ENCODE measurements at places on chromosomes 2 and 18.

DNA sequence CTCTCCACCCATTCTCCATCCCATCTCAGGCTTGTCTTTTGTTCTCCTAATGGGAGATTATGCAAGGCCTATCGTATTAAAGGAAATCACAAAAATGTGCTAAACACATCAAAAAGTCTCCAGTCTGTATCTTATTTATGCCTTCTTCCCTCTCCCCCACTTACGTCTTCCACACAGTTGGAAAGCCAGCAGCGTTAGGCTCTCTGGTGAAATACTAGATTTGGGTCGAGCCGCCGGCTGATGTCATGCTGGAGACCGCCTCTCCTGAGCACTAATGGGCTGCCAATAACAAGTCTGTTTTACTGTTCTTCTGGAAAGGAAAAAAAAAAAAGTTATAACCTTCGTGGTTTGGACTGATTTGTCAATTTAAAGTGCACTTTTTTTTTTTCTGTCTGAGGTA is 182.7 kb upstream of the SIX2 start:
- DNase-seq, result no peak

GRCh38 chr2:118012778-118013177 is 1.1 kb downstream of the CCDC93 start:
- DNase-seq, result no peak

GRCh38 chr2:241636182-241637017 is 558 bp downstream of the THAP4 start:
- no peak for DNase-seq

DNA sequence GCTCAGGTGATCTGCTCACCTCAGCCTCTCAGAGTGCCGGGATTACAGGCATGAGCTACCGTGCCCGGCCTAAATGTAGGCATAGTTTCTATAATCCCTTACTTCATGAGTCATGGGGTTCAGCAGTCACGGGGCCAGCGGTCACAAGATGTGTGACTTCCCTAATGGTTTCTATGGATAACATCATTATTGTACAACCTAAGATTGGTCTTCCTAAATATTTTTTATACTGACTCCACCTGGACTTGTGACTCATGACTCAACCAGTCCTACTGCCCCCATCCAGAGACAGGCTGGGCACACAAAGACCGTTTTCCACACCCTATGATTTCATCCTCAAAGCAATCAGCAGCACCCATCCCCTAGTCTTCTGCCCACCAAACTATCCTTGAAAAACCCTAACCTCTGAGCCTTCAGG is 15.9 kb downstream of the FAM210A start:
- DNase-seq, result no peak

GRCh38 chr2:124092651-124093050 is 67.6 kb downstream of the CNTNAP5 start:
- no peak for DNase-seq

GRCh38 chr2:9967053-9967775 is 15.7 kb downstream of the GRHL1 start:
- no peak for DNase-seq

DNA sequence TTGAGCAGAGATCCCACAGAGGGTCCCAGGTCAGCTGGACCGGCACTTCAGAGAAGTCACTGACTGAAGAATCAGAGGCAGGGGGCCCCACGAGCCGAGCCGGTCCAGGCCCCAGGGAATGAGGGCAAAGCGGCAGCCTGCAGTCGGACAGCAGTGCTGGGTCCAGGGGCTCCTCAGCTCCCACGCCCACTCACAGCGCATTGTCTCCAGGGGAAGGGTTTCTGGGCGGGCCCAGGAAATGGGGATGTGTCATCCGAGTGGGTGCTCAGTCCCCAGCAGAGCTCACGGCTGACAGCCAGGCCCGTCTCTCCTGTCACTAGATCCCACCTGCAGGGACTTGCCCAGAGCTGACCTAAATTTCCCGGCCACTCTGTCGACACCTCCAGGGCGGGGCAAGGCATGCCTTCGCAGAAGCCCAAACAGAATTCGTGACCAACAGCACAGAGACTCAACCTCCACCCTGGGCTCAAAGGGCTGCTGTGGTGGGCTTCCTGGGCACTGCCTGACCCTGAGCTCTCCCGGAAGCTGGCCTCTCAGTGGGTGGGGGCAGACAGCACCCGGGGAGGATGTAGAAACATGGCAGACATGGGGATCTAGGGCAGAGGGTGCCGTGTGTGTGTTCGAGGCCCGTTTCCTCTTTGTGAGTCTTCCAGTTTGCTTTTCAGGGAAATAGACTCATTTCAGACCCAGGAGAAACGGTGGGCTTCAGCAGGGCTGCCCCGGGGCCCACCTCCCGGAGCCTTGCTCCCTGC is 42.1 kb upstream of the TAF1B start:
- DNase-seq, result no peak

GRCh38 chr2:176546550-176546949 is 277.3 kb downstream of the MTX2 start:
- no peak for DNase-seq

DNA sequence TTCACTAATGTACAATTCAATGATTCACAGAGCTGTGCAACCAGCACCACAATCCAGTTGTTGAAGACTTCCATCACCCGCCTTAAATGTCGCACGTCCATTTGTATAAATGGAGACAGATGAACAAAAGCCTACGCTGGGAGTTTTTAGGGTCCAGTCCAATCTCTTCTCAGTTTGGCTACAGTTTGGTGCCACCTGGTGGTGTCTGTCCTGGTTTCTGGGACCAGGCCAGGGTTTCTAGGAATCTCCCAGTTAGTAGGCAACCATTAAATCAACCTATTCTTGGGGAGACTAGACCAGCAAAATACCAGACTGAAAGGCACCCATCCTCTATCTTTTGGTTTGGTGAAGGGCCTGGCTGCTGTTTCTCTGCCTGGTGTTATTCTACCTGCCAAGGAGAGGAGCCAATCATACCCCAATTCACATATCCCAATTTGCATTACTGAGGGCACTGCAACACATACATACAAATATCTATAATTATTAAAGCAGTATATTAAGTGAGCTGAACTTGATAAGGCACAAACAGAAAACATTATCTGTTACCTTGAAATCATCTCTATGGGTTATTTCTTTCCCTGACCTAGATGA is 3.2 kb upstream of the DDX1 start:
- DNase-seq, result peak; percentile 78

DNA sequence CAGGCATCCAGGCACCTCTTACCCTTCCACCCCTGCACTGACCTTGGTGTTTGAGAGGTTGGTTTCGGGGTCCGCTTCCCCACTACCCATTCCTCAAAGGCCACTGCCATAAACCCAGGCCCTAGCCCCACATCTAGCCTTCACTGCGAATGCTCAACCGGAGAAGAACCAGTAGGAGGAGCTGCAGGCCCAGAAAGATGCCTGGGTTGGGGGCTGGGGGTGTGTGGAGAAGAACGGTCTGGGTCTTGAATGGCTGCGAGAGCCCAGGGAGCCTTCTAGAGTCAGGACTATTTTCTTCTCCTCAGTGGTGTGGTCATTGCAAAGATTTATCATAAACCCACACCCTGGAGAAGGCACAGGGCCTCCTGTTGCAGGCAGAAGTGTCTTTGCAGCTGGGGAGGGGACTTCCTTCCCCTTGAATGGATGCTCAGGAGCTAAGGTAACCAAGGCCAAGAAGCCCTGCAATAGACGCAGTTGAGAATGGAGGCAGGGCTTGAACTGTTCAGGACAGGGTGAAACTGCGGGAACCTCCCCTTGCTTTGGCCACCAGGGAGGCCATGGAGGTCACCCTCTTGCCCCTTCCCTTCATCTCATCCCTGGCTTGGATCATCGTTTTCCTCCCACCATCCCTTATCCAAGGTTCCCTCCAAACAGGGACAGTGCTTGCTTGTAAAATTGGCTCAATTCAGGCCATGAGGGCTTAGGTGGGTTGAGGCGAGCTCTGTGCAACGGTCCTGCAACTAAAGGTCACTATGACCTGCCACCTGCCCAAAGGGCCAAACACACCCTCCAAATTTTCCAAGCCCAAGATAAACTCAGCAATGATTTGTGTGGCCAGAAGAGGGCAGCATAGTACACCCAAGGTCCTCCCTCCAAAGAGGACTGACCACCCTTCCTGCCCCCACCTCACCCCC is 20.9 kb downstream of the THNSL2 start:
- DNase-seq, result no peak

GRCh38 chr2:240886023-240886565 is 9.9 kb downstream of the MAB21L4 start:
- DNase-seq, result no peak

GRCh38 chr18:57533868-57534510 is 52.5 kb downstream of the FECH start:
- DNase-seq, result no peak

GRCh38 chr2:69082430-69082997 is 69.5 kb downstream of the ANTXR1 start:
- no peak for DNase-seq

GRCh38 chr2:224778474-224778877 is 62.3 kb upstream of the CCDC195 start:
- no peak for DNase-seq

GRCh38 chr2:61640406-61640805 is 102.2 kb upstream of the XPO1 start:
- DNase-seq, result no peak

DNA sequence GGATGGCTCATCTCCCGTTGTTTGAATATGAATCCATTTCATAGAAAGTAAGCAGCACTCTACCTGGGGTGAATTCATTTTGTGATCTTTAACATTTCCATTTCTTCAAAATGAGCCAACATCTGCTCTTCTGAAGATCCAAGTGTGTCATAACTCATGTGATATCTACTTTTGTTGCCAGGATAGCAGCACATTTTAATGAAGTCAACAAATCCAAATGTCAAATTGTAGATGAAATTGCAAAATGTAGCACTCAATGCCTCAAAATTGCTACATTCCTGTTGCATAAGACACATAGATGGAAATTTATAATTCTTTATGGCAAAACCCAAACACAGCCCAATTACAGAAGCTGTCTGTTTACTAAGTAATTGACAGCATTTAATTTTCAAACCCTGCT is 360.7 kb downstream of the TMX3 start:
- no peak for DNase-seq

DNA sequence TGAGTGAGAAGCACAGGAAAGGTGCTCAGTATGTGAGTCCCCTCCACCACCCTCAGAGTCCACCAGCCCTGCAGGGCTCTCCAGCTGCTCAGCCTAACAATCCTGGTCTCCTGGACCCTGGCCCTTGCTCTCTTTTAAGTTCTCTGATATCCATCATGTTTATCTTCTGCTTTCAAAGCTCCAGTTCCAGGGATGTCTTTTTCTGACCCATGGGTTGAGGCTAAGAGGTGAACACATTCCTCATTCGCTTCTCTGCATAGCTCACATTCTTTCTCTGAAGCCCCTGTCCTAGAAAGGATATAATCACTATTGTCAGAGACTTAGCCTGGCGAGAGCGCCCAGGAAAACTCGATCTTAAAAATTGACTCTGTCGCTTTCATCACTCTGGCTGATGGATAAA is 86.4 kb downstream of the ARL4C start:
- no peak for DNase-seq

DNA sequence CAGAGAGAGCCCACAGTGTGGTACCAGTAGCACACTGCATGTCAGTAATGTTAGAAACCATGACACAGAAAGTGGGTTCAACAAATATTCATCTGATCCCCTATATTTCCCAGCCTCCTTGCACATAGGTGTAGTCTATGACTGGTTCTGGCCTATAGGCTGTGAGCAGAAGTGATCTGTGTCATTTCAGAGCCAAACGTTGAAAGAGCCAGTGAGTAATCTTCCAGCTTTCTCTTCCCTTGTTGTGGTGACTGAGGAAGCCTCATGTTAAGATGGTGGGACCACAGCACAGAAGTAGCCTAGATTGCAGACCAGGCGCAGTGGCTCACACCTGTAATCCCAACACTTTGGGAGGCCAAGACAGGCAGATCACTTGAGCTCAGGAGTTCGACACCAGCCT is 4.1 kb downstream of the TMEM237 start:
- DNase-seq, result no peak

- no peak for DNase-seq
These were observed 97.4 kb downstream of the ADD2 start for GRCh38 chr2:70670626-70671025.

GRCh38 chr2:207497596-207497995 is 32.2 kb upstream of the CREB1 start:
- no peak for DNase-seq

DNA sequence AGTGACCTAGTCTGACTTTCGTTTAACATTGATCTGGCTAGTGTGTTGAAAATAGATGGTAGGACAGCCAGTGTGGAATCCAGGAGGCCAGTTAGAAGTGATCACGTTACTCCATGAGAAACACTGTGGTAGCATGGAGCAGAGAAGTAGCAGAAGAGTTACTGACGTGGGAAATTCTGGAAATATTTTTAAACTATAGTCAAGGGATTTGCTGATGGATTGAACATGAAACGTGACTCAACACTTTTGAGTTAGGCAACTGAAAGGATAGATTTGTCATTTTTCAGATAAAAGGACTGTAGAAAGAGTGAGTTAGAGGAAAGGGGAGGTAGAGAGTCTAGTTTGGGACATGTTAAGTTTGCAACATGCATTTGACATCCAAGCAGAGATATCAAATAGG is 130.4 kb downstream of the IRS1 start:
- no peak for DNase-seq

- no peak for DNase-seq
These were observed 116.6 kb downstream of the LIPG start for GRCh38 chr18:49678440-49678839.

- no peak for DNase-seq
These were observed 95.3 kb downstream of the SMC6 start for GRCh38 chr2:17658251-17658843.

- DNase-seq, result no peak
These were observed 179.7 kb downstream of the TWIST2 start for GRCh38 chr2:239027391-239028252.

DNA sequence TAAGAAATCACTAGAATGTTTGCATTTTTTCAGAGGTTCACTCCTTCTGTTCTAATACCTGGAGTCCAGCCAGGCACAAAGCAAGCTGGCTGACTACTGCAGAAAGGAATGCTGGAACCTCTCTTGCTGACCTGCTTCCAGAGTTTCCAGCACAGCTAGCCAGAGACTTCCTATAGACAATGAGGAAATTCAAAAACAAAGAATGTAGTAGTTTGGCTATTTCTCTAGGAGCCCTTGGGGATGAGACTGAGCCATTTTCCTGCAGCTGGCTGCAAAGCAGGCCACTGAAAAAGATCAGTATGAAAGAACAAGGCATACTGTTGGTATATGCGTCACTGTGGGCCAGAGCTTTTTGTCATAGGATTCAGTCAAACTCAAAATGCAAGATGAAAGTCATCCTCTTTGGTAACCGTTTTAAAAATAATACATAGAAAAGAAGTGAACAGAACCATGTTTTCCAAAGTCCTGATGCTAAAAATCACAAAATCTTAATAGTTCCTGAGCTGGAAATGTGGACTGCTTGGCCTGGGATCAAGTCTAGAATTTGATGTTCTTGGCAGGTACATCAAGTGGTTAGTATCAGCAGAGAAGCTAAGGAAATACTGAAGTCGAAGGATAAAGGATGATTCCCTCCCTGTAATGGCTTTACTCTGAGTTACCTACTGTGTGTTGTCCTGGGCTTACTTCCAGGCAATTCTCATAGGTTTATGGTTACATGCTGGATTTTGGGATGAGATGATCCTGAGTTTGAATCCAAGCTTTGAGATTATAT is 9.0 kb upstream of the DSEL start:
- DNase-seq, result peak; percentile 78

Measured in SW 1271 (cell line).